ENCODE measurements at places on chromosomes 7 and 10. TPM values are rescaled to one million over a fixed set of nuclear protein-coding genes. Genes with fewer than 3 reads are reported as not detected.

DNA sequence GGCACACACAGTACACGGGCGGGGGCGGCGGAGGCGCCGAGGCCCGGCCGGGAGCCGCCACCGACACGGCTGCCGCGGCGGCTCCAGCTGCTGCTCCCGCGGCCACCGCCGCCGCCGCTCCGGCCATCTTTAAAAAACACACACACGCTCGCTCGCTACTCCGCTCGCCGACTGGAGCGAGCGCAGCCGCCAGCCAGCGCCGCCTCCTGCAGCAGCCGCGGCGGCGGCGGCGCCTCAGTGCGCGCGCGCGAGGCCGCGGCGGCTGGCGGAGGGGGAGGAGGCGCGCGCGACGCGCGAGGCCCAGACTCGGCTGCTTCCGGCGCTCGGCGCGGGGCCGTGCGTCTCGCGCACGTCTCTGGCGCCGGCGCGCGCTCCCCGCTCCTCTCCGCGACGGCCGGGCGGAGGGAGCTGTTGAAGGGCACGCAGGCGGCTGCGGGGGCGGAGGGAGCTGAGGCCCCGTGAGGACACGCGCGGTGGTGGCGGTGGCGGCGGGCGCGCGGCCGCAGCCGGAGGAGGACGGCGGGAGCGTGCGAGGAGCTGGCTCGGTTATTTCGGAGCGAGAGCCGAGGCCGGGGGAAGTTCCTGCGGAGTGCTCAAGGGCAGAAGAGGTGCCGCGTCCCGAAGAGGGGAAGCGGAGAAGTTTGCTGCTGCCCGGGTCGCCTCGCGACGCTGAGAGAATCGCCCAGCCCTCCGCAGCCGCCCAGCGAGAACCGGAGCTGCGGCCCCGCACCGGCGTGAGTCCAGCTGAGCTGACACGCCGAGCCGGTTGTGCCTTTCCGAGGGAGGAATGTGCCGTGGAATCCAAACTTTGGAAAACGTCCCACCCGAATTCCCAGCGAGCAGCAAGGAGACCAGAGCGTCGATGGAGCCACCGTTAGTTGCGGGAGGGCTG is at the start of gene KDM7A:
TSS of gene KDM7A (minus strand) at position 173 of the 892 bp plus-strand sequence. CDS start at position 127, 46 bp downstream.
- DNase-seq = peak; percentile 96

DNA sequence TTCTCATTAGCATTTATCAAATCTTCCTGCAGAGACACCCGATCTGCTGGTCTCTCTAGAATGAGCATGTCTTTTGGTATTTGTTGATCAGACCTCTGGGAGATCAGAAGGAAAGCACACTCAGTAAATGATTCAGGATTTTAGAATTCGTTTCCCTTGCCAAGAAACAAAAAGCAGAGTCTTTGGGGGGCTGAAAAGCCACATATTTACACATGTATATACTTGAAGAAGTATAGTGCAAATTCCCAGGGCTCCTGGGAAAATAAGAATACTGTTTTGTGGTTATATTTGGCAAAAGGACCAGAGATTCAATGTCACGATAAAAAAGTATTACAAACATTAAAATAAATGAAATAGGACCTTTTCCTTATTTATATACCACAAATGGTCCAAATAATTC is 100.2 kb downstream of the AGMO start:
- DNase-seq = no peak

DNA sequence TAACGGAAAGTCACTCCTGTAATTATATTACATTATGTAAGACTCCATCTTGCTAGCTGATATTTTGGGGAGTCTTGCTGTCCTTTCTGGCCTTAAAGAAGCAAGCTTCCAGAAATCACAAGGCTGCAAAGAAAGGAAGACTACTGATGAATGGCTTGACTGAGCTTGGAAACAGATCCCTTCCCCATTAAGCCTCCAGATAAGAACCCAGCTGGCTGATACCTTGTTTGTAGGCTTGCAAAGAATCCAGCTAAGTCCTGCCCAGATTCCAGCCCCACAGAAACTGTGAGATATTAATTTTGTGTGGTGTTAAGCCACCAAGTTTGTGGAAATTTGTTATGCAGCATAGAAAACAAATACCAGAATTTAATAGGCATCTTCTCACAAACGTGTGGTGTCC is 49.9 kb upstream of the TMEM106B start:
- DNase-seq = no peak

DNA sequence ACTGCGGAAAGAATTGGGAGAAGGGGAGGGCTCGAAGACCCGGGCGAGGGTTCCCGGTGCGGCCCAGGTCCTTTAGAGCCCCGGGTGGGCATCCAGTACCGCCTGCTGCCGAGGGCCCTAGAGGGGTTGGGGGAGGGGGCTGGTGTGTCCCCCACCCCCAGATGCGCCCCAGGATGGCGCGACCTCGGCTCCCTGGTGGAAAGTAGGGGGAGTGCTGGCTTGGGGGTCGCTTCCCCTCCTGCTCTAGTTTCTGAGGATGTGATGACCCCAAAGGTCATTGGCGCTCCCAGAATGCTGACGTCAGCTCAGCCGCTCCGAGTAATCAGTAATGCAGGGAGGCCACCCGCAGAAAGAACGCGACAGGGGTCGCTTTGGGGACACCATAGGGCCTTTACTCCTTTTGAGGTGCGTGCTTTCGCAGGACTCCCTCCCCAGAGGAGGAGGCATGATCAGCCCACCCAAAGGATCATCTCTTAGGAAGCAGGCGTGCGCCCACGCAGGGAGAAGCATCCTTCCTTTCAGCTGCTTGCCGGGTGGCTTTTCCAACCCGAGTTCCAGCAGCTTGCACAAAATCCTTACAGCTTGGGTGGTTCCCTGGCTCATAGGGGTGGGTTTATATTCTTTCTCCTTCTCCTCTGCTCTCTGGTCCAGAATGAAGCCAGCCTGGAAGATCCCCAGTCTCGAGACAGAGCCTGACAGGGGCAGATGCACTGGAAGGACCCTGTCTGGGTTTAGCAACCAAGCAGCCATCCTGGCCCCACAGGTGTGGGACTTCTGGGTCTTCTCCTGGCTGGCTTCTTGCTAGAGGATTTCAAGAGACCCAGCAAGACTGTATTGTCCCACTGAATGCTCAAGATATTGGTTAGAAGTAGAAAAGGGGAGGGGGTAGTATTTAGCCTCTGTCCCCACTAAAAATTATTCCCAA is 1.3 kb upstream of the PRKAG2 start:
- no peak for DNase-seq

DNA sequence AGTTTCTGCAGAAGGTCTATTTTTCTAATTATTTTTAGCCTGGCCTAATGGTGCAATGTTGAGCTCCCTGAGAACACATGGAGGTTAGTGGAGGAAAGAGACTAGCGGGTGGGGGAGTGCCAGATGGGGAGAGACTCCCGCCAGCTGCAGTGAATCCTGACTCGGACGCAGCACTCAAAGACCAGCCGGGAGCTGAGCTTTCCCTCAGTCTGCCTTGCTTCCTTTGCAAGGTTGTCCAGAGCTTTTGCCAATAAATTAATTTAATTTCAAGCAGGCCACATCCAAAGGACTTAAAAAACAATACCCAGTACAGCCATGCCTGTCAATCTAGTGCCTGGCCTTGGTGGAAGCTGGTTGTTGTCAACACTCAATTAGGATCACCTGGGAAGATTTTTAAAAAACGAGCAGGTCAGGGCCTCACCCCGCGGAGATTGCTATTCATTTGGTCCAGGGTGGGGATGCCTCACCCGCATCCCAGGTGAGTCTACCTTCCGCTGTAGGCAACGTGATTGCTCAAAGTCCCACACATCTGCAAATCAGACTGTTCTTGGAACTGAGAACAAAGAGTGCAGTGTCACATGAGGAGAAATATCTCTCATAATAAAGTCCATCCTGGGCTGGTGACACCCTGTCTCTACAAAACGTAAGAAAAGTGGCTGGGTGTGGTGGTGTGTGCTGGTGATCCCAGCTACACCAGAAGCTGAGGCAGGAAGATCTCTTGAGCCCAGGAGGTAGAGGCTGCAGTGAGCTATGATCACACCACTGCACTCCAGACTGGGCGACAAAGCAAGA is 4.0 kb downstream of the CLRN3 start:
- peak; percentile 89 for DNase-seq

DNA sequence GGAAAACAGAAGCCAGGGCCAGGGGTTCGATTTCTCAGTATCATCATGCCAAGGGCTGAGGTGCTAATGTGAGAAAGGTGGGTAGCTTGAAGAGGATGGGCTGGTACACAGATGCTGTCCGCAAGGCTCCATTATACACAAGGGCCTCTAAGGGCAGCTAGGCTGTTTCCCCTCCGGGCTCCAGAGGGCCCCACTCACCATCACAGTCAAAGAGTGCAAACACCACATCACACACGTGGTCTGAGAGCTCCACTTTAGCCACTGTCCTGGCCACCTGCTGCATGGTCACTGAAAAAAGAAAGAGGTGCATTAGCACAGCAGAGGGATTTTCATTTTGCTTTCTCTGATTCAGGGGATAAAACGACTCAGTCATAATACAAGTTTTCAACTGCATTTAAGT is 20.9 kb upstream of the DNAJB12 start:
- no peak for DNase-seq

DNA sequence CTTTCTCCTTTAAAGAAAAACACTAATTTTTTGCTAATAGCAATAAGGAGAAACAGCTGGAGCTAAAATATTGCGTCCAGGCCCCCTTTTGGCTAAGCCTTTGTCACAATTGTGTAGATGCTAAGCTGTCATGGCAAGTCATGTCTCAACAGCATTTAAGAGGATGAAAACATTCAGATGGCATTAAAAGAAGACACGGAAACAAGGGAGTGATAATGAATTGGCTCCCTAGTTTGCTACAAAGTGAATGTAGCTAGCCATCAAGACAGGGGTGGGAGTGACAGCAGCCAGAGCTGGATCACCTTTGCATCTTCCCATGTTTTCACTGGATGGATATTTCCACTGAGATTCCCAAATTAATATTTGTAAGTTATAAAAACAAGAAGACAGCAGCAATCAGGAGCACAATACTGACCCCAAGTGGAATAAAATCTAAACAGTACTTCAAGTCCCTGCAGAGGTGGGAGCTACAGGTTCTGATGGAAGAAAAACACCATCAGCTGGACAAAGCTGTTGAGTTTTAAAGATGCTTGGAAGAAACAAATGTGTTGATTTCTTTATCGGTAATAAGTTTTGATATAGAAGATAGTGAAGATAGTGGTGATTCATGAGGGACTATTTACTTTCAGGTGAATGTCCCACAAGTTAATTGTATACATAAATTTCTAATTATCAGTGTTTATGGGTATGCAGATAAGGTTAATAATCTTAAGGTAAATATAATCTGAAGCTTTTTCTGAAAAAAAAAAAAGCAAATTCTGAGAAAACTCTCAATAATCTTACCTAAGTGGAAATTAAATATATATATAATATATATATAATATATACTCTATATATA is 129.4 kb downstream of the SLC16A9 start:
- DNase-seq = peak; percentile 42

- DNase-seq = no peak
Observed at GRCh38 chr10:102450124-102450373, 1.3 kb downstream of the C10orf95 start.

GRCh38 chr10:18501198-18501597 is 150.2 kb downstream of the NSUN6 start:
- DNase-seq = no peak

DNA sequence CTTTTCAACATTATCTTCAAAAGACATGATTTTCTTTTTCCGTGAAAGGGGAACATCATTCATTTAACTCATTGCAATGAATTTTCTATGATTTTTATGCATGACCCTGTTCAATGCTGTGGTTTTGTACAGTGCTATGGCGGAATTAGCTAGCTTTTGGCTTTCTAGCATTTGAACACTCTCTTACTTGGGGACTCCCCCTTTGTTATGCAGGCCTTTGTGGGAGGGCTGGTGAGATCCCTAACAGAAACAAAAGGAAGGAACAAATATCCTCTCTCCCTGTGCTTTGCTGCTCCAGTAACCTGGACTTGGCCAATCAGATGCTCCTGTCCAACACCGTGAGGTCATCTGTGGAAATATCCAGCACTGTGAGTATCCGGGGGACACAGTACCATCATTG is 353.4 kb upstream of the FZD8 start:
- DNase-seq = no peak

- no peak for DNase-seq
Observed at GRCh38 chr10:97475936-97476594, 22.2 kb downstream of the MMS19 start.

- DNase-seq = no peak
Observed at GRCh38 chr7:151876899-151877777, at the start of gene PRKAG2. Gene PRKAG2, minus strand, starts transcription at chr7:151877115. Its CDS starts 495 bp downstream, at chr7:151876620.

GRCh38 chr7:28732071-28732869 is 225.9 kb downstream of the TRIL start:
- DNase-seq = no peak

GRCh38 chr7:35556515-35557471 is 138.1 kb downstream of the HERPUD2 start:
- DNase-seq = no peak

DNA sequence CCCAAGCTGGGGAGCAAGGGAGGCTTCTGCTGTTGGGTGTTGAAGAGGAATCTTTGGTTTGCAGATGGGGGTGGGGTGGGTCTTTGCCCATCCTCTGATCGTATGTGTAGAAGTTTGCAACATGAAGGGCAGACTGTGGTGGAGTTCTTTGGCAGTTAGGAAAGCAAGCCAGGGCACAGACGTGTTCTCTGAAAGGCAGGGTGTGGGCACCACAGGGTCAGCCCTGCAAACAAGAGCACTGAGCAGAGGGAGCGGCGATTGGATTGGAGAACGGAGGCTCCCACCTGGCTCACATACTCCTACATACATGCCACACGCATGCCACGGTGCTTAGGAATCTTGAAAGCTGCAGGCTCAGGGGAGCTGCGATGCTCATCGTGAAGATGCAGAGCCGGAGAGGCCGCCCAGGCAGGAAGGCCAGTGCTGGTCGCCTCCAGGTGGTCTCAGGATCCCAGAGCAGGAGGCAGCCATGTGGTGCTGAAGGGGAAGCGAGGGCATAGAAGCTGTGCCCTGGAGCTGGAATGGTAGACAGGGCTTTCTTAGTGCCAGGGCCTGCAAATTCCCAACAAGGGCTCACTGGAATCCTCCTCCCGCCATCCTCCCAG is 149.0 kb downstream of the MGMT start:
- DNase-seq = peak; percentile 70

GRCh38 chr10:96626795-96627194 is 40.0 kb upstream of the TM9SF3 start:
- no peak for DNase-seq

DNA sequence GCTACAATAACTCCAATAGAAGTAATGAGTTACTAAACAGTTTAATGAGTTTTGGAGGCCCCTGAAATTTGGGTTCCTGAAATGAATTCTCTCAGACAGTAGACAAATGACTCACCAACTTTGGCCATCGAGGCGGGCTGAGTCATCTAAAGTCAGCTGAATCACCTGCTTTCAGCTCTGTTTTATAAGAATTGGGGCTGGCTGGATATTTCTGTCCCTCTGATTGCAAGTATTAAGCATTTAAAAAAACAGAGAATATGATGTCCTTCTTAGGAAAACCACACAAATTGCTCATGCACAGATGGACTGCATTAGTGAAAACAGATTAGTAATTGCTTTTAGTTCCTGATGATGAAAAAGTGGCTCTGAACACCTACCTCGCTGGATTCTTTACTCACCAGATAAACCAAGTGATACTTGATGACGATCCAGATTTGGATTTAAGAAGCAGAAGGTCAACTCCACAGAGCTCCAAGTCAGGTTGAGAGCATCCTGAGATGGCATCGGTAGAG is 59.1 kb downstream of the ZNF365 start:
- no peak for DNase-seq

ITPRID1 gene
- total RNA-seq = not detected

OPN4 gene
- not detected for total RNA-seq

LRRN3 gene
- 0.39 TPM for total RNA-seq

MMD2 gene
- total RNA-seq = not detected

SPDYE6 gene
- total RNA-seq = not detected

PIK3CG gene
- total RNA-seq = 1.8 TPM

UCN3 gene
- not detected for total RNA-seq

GSTO1 gene
- 153 TPM for total RNA-seq

FOXL3 gene
- total RNA-seq = not detected

GIMAP1 gene
- 10.2 TPM for total RNA-seq

Data from esophagus muscularis mucosa (tissue), 4 donors.